ENCODE measurements at places on chromosomes 6 and 20. TPM values are rescaled to one million over a fixed set of nuclear protein-coding genes. Genes with fewer than 3 reads are reported as not detected.

- no peak for DNase-seq
Measured at GRCh38 chr20:40931410-40932044, 97.1 kb upstream of the TOP1 start.

DNA sequence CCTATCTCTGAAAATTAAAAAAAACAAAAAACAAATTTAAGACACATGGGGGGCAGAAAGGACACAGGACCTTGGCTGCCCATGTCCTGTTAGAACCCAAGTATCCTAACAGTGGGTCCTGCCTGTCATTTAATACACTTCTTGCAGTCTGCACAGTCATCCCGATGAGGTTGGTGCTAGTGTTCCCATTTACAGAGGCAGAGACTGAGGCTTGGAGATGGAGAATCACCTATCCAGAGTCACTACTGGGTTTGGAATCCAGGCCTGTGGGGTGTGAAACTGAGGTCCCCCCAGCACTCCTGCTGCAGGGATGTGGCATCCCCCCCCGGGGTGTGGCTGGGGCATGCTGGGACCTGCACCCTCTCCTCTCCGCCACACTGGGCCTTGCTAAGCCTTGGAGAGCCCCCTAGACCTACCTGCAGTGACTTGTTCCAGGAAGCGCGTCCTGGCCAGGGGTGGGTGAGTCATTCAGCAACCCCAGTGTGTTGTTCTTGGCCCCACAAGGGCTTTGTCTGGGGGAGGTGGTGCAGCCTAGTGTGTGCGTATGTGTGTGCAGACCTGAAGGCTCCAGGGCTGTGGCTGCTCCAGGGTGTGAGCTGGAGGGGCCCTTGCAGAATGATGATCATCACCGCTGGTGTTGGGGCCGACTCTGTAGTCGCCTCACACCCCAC, 49.7 kb downstream of the BCAS4 start:
- DNase-seq, result no peak

Gene SLC22A23
- 0.28 TPM for polyA plus RNA-seq

GRCh38 chr6:11428895-11429294, 108.7 kb upstream of the TMEM170B start:
- DNase-seq, result peak; percentile 70

Gene MLIP
- polyA plus RNA-seq, result not detected

DNA sequence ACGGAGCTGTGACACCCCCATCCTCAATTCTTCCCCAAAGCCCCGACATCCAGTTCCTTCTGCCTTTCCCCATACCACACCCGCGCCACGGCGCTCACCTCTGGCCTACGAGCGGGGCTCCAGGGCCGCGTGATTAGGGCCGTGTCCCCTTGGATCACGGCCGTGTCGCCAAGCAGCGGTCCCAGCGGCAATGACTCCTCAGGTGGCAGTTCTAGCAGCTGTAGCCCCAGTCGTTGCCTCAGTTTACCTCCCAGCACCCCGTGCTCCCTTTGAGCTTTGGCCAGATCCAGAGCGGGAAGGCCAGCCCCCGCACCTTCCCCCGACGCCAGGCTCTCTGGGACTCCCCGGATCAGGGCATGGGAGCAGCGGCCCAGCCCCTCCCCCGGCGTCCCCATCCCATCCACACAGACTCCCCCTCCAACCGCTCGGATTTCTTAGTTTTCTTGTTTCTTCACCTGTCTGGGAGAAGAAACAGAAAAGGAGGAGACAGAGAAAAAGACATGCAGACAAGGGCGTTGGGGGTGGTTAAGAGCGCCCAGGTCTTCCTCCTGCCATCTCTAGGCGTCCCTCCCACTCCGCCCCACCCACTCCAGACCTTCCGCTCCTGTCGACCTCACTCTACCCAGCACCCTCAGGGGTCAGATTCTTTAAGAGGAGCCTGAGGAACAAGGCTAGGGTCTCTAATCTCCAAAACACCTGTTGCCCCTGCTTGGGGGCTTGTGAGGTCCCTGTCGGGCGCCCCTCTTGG, at the start of gene DDAH2:
Gene DDAH2, minus strand, starts transcription at position 533 of the 748 bp plus-strand sequence. Its CDS starts 138 bp downstream, at position 395.
- no peak for DNase-seq

GRCh38 chr6:134599079-134599478, 281.2 kb upstream of the SGK1 start:
- no peak for DNase-seq

Gene BCAS1
- not detected for polyA plus RNA-seq

DNA sequence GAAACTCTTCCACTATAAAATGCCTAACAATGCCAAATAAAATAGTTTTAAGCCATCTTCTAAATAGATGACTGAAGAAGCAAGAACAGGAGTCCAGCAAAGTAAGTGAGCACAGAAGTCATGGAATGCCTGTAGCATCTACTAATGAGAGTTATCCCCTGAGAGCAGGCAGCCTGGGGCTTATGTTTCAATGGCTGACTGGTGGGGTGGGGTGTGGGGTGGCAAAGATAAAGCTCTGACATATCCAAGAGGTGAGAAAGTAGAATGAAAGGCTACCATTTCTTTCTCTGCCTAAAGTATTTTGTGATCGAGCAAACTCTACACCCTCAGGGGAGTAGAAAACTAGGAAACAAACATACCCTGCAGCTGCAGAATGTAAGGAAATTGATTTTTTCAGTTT, 348.8 kb downstream of the TFAP2B start:
- no peak for DNase-seq

- DNase-seq, result no peak
Measured at GRCh38 chr6:42696526-42697267, 25.7 kb downstream of the PRPH2 start.

- no peak for DNase-seq
Measured at GRCh38 chr20:10501402-10501801, 66.3 kb downstream of the SLX4IP start.

GRCh38 chr6:11900662-11901598, 111.2 kb upstream of the HIVEP1 start:
- no peak for DNase-seq

- DNase-seq, result no peak
Measured at GRCh38 chr6:146814148-146814750, 215.5 kb downstream of the ADGB start.

- no peak for DNase-seq
Measured at GRCh38 chr20:8131598-8132483, at the start of gene PLCB1. PLCB1 (plus strand) TSS chr20:8132266; CDS start chr20:8132652, 386 bp downstream.

DNA sequence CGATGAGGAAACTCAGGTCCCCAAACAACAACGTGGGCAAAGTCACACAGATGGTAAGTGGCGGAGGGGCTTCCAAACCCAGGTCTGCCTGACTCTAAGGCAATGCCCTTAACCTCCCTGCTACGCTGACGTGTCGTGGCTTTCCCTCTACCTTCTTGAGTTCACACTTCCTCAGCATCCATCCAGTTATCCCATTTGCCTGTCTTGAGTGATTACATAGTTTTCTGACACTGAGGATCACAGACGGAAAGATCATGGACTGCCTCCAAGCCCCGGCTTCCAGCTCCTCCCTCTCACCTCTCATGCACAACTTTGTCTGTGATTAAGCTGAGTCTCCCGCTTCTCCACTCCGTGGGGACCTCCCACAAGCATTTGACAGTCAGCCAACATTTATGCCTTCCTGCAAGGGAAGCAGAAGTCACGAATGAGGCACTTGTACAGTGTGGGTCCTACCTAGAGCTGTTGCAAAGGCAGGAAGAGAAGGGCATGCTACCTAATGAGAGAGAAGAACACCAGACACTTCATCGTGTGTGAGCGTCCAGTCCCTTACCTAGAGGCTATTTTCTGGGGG, 33.8 kb downstream of the TBC1D7 start:
- no peak for DNase-seq

Gene PPARD
- polyA plus RNA-seq, result 40.9 TPM

Gene B3GALT4
- polyA plus RNA-seq, result 4.0 TPM

- DNase-seq, result no peak
Measured at GRCh38 chr6:29524444-29525310, 34.9 kb downstream of the UBD start.

GRCh38 chr6:89840538-89840937, 10.9 kb downstream of the CASP8AP2 start:
- no peak for DNase-seq

Gene SLC2A10
- polyA plus RNA-seq, result 41.9 TPM

- DNase-seq, result no peak
Measured at GRCh38 chr6:35894776-35895175, 26.1 kb downstream of the SRPK1 start.

DNA sequence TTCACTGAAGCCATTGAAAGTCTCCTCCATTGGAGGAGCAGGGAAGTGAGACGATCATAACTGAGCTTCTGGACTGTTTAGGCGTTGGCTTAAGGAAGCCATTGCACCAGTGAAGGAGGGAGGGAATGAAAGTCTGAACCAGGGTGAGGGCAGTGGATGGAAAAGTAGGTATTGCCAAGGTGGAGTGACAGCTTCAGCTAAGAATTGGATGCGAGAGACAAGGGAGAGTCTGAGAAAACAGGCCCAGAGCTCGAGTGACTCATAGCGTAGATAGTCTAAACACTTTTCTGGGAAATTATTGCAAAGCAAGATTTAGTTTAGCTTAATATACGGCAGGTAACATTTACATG, 4.5 kb downstream of the DSP start:
- DNase-seq, result no peak

GRCh38 chr6:81894788-81895271, 142.3 kb upstream of the TENT5A start:
- DNase-seq, result no peak

DNA sequence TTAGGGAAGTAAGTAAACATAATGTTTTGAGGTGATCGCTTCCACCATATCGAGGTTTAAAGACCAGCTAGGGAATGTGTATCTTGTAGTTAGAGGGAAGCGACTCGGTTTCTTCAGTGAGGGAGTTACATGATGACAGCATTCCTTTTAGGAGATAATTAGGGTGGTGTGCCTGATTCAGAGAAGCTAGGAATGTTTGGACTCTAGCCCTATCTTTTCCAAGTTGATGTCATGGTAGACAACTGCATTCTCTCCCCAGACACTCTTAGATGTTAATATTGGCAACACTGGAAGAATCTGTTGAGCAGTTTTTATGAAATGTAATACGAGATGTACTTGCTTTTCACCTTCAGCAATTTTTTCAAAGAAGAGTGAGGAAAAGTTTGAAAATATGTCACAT, 12.9 kb upstream of the HIVEP1 start:
- no peak for DNase-seq

DNA sequence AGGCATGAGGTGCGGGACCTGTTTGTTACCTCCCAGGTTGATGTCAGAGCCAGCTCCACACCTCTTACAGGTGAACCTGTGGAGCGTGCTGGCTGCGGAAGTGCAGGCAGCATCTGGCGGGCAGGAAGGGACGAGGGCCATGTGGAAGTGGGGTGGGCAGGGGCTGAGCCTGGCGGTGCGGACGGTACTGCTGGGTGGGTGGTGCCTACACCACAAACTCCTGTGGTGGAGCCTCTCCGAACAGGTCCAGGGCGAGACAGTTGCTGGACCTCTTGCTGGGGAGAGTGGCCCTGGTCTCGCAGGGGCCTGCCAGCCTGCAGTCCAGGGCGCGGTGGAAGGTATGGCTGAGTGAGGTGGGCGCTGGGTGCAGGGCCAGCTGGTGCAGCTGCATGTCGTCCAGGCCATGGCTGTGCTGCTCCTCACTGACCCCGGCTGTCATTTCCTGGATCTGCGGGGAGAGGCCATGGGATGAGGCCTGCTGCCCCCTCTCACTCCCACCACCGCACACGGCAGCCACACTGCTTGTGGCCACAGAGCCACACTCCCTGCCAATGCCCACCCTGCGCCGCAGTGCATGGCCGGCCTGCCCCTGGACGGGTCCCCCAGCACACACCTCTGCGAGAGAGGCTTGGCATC, 22.0 kb downstream of the FRMD1 start:
- no peak for DNase-seq

GRCh38 chr6:130836055-130836640, 8.9 kb downstream of the SMLR1 start:
- no peak for DNase-seq

GRCh38 chr6:72382602-72383529, 239.0 kb upstream of the KCNQ5 start:
- no peak for DNase-seq

DNA sequence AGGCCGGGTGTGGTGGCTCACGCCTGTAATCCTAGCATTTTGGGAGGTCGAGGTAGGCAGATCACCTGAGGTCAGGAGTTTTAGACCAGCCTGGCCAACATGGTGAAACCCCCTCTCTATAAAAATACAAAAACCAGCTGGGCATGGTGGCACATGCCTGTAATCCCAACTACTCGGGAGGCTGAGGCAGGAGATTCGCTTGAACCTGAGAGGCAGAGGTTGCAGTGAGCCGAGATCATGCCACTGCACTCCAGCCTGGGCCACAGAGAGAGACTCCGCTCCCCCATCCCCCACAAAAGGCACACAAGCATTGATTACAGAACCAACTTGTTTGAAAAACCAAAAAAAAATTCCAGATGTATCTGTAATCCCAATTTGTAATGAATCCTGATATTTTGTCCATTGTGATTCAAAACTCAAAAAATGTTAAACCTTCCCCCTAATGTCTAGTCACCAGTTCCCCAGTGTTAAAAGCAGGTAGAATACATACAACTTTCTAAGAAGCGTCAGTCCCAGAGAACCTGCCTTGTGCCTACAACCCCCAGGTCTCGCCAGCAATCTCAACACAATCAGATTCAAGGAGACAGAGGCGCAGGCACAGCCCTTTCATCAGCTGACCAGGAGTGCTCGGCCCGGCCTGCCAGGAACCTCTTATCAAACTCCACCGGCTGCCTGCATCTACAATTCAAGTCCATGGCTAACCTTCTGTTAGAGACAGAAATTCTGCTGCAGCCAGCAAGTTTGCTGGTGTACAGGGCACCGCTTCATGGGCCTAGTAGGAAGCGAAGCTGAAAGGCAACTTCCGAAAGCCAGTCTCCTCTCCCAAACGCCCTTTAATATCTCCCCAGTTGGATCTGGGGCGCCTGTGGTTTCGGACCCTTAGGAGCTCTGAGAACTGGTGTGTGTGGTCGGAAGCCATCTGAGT, 2.1 kb downstream of the EZR start:
- DNase-seq, result no peak

- DNase-seq, result no peak
Measured at GRCh38 chr6:139446138-139446715, 71.8 kb upstream of the CITED2 start.

Gene PBOV1
- not detected for polyA plus RNA-seq

DNA sequence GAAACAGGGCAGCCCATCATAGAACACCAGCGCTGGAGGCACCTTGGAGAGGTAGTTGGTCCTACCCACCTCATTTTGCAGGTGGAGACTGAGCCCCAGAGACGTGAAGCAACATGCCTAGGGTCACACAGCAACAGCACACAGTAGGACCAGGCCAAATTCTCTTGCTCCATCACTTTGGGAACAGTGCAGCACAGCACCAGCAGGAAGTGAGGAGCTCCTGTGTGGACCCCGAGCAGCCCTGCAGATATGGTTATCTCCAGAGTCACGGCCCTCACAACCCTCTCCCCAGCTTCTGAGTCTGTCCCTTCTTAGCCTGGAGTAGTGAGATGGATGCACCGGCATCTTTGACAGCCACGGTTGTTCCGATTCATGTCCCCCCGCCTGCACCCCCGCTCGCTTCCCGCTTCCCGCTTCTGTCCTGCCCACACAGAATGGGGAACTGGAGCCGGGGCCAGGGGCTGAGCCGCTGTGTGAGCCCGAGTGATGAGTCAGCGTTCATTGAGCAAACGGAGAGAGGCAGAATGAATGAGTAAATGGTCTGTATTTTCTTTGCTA, 72.6 kb upstream of the DUSP22 start:
- no peak for DNase-seq

GRCh38 chr6:155493694-155494143, 38.1 kb upstream of the NOX3 start:
- peak; percentile 98 for DNase-seq

- DNase-seq, result no peak
Measured at GRCh38 chr6:167027308-167027707, 28.1 kb downstream of the CEP43 start.

All from BJ (cell line).